Effector CD4-positive, alpha-beta T cell (primary cell): ENCODE measurements at places on chromosomes 3 and 15.

GRCh38 chr15:89171136-89172072, 50.0 kb downstream of the RLBP1 start:
- DNase-seq = peak; percentile 14

DNA sequence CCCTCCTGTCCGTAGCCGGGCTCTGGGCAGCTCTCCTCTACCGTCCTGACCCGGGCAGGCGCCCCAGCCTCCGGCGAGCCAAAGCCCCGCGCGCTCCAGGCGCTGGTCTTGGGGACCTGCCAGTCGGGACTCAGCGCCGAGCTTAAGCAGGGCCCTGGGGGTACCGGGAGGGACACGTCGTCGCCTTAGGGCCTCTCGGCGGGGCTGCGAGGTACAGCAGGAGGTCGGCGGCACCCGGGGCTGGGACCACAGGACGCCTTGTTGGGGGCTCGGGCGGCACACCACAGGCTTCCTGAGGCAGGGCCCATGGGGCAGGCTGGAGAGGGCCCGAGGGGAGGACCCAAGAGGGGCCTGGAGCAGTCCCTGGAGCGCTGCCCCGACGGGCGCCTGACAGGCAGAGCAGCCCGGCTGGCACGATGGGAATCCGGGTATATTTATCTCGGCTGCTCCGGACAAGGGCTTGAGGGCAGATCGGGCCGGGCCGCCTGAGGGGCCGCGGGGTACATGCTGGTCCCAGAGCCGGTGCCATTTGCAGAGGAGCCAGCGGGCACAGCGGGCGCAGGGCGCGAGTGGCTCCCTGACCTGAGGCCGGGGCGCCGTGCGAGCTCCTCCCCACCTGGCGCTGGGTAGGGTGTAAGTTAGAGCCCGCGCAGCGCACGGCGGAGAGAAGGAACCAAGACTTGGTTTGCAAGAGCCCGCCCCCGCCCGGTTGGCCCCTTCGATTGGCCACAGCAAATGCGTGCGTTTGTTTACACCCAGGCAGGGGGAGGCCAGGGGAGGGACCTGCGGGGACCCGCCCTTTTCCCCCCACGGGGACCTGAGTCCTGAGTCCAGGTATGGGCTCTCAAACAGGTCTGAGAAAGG, 574 bp downstream of the SLC38A3 start:
- no peak for DNase-seq

- DNase-seq = no peak
These were observed 115.0 kb downstream of the NR1D2 start for GRCh38 chr3:24060055-24060454.

DNA sequence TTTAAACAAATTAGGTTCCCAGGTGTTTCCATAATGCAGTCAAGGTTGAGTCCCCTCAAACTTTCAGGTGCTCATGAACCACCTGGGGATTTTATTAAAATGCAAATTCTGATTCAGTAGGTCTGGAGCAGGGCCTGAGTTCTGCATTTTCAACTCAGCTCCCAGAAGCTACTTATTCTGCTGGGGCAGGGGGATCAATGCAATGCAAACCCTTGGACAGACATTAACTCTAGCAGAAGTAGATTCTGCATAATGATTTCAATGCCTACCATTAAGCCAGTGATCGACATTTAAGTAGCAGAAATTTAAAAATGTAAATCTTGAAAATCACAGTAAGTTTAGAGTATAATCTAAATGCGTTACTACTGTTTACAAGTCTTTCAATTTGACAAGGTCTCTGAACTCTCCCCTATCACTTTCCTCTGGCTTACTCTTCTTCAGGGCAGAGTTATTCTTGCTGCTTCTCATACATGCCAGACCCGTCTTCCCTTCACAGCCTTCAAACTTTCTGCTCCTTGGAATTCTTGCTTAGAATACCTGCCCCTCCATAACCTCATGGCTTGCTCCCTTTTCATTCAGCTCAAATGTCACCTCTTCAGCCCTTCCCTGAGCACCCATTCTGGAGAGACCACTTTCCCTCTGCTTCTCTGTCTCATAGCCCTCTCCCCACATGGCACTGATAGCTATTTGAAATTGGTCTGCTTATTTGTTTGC, 19.3 kb upstream of the DPPA4 start:
- no peak for DNase-seq

- no peak for DNase-seq
These were observed 104.3 kb downstream of the CMSS1 start for GRCh38 chr3:99921986-99922385.

- no peak for DNase-seq
These were observed 8.7 kb downstream of the ADPGK start for GRCh38 chr15:72774696-72775383.

- no peak for DNase-seq
These were observed 44.8 kb downstream of the CGNL1 start for GRCh38 chr15:57421110-57421509.

DNA sequence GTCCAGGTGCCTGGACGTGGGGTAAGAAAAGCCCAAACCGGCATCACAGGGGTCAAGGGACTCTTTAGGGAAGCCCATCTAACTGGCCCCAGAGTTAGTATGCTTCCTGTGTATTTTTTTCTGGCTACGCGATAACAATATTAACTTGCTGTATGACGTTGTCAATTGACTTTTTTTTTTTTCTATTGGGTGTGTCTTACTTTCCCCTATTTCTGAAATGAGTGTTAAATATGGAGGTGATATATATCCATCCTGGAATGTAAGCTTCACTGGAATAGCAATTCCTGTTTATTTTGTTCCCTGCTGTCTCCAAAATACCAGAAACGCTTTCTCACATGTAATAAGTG, 598 bp upstream of the GMNC start:
- no peak for DNase-seq

- no peak for DNase-seq
These were observed 289.6 kb upstream of the C2CD4B start for GRCh38 chr15:62454567-62455172.

DNA sequence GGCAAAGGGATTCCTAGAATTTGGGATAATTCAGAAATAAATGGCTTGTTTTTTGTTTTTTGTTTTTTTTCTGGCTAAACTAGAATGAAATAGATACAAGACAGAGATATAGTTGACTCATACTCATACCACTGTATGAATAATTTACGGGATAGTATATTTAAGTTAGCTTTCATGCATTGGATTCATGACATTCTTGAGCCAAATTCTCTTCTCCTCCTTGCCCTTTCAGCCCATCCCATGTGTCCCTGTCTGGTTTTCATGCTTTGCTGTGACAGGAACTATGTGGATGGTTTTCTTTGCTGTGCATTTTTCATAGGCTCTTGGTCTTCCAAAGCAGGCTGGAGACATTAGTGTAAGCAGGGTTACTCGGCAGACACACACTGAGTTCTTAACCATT, 66.6 kb upstream of the UMPS start:
- DNase-seq = no peak

- DNase-seq = no peak
These were observed 46.7 kb downstream of the EMC4 start for GRCh38 chr15:34271493-34271892.

DNA sequence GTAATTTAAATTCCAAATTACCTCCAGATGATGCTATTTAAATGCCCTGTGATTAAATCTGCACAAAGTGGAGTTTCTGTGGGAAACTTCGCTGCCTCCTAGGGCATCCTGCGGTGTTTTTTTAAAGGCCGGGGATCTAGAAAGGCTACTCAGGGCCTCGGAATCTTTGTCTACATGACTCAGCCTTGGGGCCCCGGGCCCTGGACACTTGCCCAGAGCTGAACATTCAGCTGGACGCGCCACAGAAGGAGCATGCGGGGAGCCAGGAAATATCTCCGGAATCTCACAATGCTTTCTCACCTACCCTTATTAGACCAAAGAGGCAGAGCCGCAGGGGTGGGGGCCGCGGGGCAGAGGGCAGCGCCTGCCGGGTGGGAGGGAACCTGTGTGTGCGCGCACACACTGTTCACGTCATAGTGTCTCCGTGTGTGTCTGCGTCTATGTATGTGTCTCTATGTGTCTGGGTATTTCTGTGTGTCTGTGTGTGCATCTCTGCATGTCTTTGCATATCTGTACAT, 145.5 kb upstream of the TPM1 start:
- no peak for DNase-seq

GRCh38 chr15:38842226-38842625, 277.6 kb upstream of the RASGRP1 start:
- no peak for DNase-seq

DNA sequence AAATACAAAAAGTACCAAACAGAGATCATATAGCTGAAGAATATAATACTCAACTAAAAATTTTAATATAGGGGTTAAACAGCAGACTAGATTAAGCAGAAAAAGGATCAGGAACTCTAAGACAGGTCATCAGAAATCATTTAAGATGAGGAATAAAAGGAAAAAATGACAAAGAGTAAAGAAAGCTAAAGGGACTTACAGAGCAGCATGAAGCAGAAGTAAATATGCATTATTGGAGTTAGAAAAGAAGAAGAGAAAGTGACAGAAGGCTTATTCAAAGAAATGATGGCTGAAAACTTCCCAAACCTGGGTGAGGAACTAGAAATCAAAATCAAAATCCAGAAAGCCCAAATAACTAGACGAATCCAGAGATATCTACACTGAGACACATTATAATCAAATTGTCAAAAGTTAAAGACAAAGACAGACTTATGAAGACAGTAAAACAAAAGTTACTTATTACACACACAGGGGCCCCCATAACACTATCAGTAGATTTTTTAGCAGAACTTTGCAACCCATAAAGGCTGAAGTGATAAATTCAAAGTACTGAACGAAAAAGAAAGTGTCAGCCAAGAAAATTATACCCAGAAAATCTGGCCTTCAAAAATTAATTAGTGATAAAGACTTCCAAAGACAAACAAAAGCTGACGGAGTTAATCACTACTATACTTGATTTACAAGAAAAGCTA, 95.6 kb downstream of the SCAPER start:
- no peak for DNase-seq

DNA sequence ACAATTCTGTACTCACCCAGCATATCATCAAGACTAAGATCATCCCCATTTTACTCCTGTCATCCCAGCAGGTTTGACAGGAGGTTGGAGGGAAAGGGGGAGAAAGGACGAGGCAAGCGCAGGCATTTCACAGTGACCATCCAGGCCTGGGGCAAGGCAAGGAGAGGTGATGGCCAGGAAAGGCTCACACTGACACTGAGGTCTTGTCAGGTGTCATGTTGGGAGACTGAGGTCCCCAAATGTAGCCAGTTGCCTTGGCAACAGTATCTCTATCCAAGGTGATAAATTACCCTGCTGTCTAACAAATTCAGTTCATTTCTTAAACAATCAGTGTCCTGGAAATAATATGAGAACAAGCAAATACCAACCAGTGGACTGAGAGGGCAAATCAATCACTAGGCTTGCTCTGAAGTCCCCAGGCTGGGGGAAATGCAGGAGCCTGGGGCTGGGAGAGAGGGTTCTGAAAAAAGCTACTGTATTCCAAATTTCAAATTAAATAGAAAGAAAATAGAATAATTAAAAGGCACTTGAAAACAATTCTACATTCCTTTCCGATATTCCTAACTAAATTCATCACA, 172.8 kb downstream of the OSBPL10 start:
- no peak for DNase-seq

DNA sequence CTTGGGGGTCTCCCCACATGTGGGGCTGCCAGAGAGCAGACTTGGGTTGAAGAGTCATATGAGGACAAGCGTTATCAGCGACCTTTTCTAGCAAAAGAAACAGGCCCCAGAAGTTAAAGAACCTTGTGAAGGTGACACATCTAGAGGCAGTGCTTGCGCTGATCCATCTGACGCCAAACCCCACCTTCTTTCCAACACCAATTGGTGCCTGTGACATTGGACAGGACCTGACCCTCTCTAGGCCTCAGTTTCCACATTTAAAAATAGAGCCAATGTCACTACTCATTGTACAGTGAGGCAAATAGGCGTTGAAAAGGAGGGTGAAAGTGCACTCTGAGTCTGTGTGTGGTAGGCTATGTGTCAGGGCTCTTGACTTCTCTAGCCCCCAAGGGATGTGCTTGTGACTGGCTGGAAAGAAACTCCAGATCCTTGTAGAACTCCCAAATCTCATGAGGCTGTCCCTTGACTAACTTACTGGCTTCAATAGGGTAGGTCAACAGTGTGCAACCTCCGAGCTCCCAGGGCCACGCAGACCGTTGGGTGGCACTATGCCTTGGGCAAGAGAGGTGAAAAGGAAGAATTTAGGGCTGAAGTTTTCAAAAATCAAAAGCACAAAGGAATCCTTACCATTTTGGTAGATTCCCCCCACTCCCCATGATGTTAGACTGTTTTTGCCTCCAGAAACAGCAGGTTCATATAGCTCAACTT, 666 bp upstream of the FAM219B start:
- no peak for DNase-seq

DNA sequence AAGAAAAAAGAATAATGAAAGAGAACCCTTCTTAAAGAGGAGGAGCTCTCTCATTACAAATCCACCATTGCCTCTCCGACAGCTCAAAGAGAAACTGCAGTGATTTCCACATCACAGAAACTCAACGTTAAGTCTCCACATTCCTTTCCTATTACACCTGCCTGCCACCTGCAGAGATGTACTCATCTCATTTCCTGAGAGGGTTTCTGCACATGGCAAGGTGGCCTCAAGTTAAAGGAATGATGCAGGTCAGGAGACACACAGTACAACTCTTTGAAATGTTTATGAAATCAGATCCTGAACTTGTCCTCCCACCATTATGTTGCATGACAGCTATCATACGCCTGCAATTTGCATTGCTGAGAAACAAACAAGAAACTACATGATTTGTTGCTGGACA, 458.4 kb upstream of the ADAMTS9 start:
- DNase-seq = no peak

GRCh38 chr3:63047068-63047467, 171.9 kb upstream of the CADPS start:
- DNase-seq = no peak

GRCh38 chr15:70430069-70430468, 332.4 kb upstream of the TLE3 start:
- DNase-seq = no peak

- no peak for DNase-seq
These were observed 538.5 kb upstream of the NECTIN3 start for GRCh38 chr3:110533089-110533488.

DNA sequence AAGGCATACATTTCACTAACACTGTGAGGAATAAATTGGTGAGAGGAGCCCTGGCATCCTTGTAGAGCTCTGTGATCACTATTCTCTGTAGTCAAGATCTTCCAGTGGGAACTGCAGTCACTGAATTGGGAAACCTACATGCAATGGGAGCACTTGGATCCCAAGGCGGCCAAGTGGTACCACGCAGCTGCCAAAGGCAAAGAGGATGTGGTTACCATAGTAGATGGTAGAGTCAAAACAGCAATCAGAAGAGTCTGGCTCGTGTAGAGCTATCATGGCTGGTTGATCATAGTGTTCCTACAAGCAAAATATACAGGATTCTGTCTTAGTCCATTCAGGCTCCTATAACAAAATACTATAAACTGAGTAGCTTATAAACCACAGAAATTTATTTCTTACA, 849.7 kb downstream of the ROBO2 start:
- DNase-seq = no peak

DNA sequence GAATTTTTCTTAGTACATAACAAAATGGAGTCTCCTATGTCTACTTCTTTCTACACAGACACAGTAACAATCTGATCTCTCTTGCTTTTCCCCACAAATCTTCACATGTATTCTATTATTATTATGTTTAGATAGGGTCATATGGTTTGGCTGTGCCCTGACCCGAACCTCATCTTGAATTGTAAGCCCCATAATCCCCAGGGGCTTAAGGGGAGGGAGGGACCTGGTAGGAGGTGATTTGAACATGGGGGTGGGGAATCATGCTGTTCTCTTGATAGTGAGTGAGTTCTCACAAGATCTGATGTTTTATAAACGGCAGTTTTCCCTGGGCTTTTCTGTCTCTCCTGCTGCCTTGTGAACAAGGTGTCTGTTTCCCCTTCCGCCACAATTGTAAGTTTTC, 86.7 kb upstream of the SELENOK start:
- DNase-seq = no peak
